HS-5 (cell line): ENCODE measurements at places on chromosomes 3 and 15.

- DNase-seq: no peak
Measured at GRCh38 chr15:68424754-68425390, 7.1 kb downstream of the ITGA11 start.

- no peak for DNase-seq
Measured at GRCh38 chr3:26068890-26069289, 279.0 kb downstream of the OXSM start.

- no peak for DNase-seq
Measured at GRCh38 chr3:51620543-51620942, 50.5 kb upstream of the TEX264 start.

DNA sequence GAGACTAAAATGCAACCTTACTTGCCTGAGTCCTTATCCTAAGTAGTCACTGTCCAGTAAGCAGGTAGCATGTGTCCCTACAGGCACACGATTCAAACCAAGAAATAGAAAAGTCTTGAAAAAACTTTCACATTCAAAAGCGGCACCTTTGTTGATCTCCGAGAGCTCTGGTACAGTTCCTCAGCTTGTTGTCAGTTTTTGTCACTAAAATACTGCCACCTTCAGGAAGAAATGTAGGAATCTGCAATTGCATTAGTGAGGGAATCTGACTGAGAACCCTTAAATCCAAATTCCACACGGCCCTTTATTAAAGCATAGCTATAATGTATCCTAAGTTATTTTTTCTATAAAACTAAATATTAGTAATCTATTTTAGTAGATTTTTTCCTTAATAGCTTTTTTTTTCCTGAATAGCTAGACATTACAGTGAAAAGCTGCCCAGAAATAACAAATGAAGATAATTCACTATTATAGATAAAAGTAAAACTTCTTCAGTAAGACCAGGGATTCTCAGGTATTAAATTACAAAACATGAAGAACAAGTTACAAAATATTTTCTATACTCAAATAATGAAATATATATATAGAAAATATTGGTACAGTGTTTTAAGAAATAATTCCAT lies 44.0 kb downstream of the CCDC54 start:
- DNase-seq: peak; percentile 50

DNA sequence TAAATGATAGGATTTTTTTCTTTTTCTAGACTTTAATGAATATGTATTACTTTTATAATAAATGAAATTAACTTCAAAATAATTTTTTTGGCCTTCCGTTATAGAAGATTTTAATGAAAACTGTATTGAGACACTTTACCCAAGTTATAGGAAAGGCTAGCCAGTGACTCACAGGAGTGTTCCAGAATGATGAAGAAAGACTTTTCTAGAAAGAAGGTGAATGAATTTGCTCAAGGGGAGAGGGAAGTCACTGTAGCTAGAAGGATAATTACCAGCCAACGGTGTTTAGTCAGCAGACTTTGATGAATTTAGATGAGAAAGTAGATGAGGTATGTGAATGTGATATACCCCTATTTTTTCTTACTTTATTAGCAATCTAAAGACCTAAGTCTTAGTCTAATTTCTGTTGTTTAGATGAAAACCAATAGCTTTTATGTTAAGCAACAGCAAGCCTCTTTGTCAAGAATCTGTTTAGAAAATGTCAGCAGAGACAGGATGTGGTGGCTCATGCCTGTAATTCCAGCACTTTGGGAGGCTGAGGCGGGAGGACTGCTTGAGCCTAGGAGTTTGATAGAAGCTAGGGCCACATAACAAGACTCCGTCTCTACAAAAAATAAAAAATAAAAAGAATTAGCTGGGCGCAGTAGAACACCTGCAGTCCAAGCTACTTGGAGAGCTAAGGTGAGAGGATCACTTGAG lies 3.2 kb downstream of the ALAS1 start:
- no peak for DNase-seq

DNA sequence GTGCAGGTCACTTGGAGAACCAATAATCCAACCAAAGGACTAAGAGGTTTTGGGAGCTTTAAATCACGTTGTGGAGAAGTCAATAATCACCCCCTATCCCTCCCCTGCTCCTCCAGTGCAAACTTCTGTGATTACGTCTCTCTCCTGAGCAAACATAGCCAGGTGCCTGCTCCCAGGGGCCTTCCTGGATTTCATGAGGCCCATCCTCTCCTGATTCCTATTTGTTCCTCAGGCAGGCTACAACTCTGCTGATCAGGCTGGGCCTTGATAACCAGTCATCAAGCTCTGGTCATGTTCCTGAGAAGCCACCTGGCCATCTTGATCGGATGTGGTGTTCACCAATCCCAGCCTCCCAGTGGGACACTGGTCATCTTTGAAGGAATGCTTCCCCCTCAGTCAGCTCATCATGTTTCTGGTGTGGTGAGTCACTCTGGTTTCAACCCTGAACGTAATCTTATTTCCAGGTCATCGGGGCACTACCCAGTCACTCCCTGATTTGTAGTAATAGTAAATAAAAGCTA lies 2.9 kb upstream of the ZNF710 start:
- DNase-seq: peak; percentile 93

GRCh38 chr3:37236024-37236423 lies 61.6 kb upstream of the LRRFIP2 start:
- DNase-seq: no peak

GRCh38 chr15:92018535-92019239 lies 165.2 kb downstream of the SLCO3A1 start:
- DNase-seq: no peak

DNA sequence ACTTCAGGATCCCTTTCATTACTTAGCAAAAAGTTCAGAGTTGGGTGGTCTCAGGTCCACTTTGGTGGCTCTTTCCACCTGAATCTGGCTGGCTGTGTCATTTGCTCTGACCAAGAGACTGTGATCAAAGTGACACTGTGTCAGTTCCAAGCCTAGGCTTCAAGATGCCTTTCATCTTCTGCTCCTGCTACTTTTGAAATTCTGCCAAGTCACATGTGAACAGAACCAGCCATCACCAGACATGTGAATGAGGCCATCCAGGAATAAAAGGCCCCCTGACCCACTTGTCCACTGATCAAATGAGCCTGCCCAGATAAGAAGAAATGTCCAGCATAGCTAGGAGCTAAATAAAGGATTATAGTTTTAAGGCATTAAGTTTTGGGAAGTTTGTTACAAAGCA lies 132.2 kb downstream of the OSBPL10 start:
- no peak for DNase-seq
